ENCODE measurements at places on chromosomes 16 and 17. TPM values are rescaled to one million over a fixed set of nuclear protein-coding genes. Genes with fewer than 3 reads are reported as not detected.

Gene FOXO3B
- total RNA-seq, result 6.0 TPM

Gene AURKB
- 0.94 TPM for total RNA-seq

Gene MARVELD3
- total RNA-seq, result not detected

Gene SPNS3
- not detected for total RNA-seq

Gene TBC1D3G
- total RNA-seq, result not detected

Gene GJC1
- 4.3 TPM for total RNA-seq

Gene UTS2R
- 0.26 TPM for total RNA-seq

Gene ST6GALNAC1
- total RNA-seq, result not detected

Gene ABCA9
- total RNA-seq, result 56.8 TPM

Gene RDM1
- total RNA-seq, result not detected

Gene PERCC1
- not detected for total RNA-seq

Gene NOG
- total RNA-seq, result not detected

Gene SLC52A1
- not detected for total RNA-seq

Gene SDR42E2
- not detected for total RNA-seq

Gene RNF227
- total RNA-seq, result 9.0 TPM

Gene CIITA
- 0.35 TPM for total RNA-seq

Gene KRT31
- total RNA-seq, result not detected

Gene TADA2A
- total RNA-seq, result 15.7 TPM

Gene KRTAP4-4
- total RNA-seq, result not detected

Gene CCL8
- total RNA-seq, result not detected

Gene CACNB1
- 6.1 TPM for total RNA-seq

Gene NAA60
- total RNA-seq, result 34.0 TPM

Gene TPSAB1
- not detected for total RNA-seq

Gene ZACN
- not detected for total RNA-seq

Gene CX3CL1
- 0.09 TPM for total RNA-seq

Gene VAT1
- total RNA-seq, result 498 TPM

Gene MT1F
- total RNA-seq, result not detected

Gene BCL6B
- 0.35 TPM for total RNA-seq

Gene SLFN14
- total RNA-seq, result not detected

Gene PCYT2
- total RNA-seq, result 61.2 TPM

Gene CD300LB
- not detected for total RNA-seq

Gene HCRT
- not detected for total RNA-seq

Gene CACNG5
- not detected for total RNA-seq

Gene CD300H
- not detected for total RNA-seq

Gene OR1A1
- not detected for total RNA-seq

Gene SPATA33
- 2.0 TPM for total RNA-seq

Gene SPECC1
- total RNA-seq, result 9.5 TPM

Gene GOSR1
- 13.8 TPM for total RNA-seq

Gene TLE7
- total RNA-seq, result not detected

Gene STAC2
- total RNA-seq, result 0.82 TPM

Gene IGF2BP1
- total RNA-seq, result 5.1 TPM

Gene MGAT5B
- 2.7 TPM for total RNA-seq

Gene CTF1
- total RNA-seq, result 2.9 TPM

Gene CLEC3A
- not detected for total RNA-seq

Gene CA7
- not detected for total RNA-seq

Gene KRTAP4-3
- not detected for total RNA-seq

Gene ERN2
- total RNA-seq, result not detected

Gene MSLN
- 2.0 TPM for total RNA-seq

Gene IL34
- total RNA-seq, result 0.23 TPM

Gene NPTX1
- not detected for total RNA-seq

Data from pericardium fibroblast (primary cell).